ENCODE measurements at places on chromosomes 12 and 14.

DNA sequence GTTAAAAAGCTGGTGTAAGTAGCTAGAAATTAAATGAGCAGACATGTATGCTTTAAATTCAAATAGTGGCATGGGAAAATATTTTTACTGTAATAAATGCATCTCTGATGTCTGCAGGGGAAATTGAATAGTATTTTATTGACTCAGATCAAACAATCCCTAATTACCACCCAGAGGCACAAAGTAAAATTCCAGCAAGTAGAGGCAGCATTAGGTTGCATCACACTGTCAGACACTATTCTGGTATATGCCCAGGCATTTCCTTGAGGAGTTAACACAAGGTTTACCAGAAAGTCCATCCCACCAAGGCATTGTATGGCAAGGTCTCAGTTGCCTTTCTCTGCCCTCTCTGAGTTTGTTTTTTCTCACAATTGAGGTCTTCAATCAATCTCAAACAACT lies 201.6 kb upstream of the KITLG start:
- no peak for DNase-seq

GRCh38 chr12:124493809-124494750 lies 73.3 kb downstream of the NCOR2 start:
- DNase-seq = no peak

GRCh38 chr14:80624581-80624980 lies 317.0 kb downstream of the CEP128 start:
- no peak for DNase-seq

GRCh38 chr12:79954037-79954610 lies 19.2 kb upstream of the PPP1R12A start:
- no peak for DNase-seq

GRCh38 chr12:94089891-94090290 lies 58.5 kb upstream of the PLXNC1 start:
- no peak for DNase-seq

All from stimulated activated CD4-positive, alpha-beta T cell treated with anti-CD3 and anti-CD28 coated beads, Interleukin-15, amount 100 ng/mL, for 1 hour (primary cell).